ENCODE measurements at places on chromosomes 7 and 10.
A peak's percentile ranks its signal among the peaks of the same experiment; 100 is the strongest.

- H3K27me3 ChIP-seq = peaks cover 11% of the 10 kb centered on the region
- H3K36me3 ChIP-seq = no peaks in the 10 kb centered on the region
- no peak for DNase-seq
- peak within 1 kb of the TSS; percentile 95 for H3K4me3 ChIP-seq
- peak within 1 kb of the TSS; percentile 82 for H3K27ac ChIP-seq
Measured at GRCh38 chr10:91909117-91909677, at the start of gene FGFBP3. Gene FGFBP3 (minus strand): TSS chr10:91909486. CDS start chr10:91908969, 517 bp downstream.

DNA sequence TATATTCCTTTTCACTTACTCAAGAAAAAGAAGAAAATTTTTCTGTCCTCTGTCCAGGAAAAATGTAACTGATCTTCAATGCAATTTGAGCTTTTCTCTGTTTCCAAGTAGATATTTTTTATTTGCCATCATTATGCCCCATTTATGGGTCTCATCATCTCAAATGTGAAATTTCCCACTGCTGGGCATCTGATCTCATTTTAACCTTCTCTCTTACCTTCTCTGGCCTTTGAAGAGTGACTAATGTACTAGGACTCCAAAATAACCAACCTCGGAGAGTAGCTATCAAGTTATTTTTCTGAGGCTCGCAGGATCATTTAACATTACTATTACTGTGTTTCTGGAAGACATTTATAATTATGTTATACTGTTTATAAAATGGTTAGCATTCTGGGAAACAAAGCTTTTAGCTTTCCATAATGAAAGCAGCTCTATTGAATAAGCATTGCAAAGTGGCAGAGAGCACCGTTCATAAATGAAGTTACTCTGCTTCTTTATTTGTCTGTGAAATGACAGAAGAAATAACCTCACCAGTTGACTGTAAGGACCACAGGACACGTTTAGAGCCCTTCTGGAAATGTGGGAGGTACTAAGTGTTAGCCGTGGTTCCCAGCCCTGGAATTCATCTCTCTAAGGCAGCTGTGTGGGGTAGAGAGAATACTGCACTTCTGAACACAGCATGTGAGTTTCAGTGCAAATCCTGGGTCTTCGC is 33.3 kb upstream of the NMT2 start:
- peak overlapping the region; percentile 24 for H3K27ac ChIP-seq
- no peaks in the 10 kb centered on the region for H3K27me3 ChIP-seq
- H3K4me1 ChIP-seq = peaks cover 41% of the 10 kb centered on the region
- H3K4me3 ChIP-seq = no peak overlapping the region

DNA sequence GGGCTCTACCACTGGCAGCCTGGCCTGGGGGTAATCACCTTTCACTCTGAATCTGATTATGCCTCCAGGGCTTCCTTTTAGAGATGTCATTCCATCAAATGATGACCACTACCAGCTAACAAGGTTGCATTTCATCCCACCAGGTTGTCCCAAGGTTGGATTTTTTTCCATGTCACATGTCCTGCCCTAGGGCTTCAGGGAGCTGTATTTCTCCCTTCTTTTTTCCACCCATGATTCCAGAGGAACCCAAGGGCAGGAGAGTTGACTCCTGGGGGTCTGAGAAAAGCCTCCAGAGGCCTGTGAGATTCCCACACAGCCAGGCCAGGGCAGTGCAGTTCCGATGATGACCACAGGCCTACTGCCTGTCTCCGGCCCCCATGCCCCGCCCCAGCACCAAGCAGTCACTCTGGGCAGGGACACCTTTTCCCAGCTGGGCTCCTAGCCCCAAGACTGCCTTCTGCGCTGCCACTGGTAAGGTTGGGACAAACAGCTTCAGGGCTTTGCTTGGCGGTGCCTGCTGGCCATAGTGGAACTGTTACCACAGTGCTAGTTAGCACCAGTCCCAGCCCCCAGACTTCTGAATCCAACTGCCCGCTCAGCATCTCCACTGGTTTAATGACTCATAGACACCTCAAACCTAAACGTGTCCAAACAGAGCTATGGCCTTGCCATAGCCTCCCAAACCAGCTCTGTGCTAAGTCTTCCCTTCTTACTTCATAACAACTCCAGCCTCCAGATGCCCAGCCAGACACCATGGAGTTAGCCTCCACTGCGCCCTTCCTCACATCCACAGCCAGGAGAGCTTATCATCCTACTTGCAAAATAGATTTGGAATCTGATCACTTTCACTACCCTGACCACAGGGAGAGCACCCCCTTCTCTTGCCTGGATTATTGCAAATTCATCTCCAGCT is 133.7 kb downstream of the ARHGAP22 start:
- no peak overlapping the region for H3K27ac ChIP-seq
- no peaks in the 10 kb centered on the region for H3K36me3 ChIP-seq
- H3K27me3 ChIP-seq = peaks cover 13% of the 10 kb centered on the region
- DNase-seq = no peak
- H3K4me1 ChIP-seq = peaks cover 7% of the 10 kb centered on the region

GRCh38 chr7:18499407-18500177 is 4.0 kb downstream of the HDAC9 start:
- no peak overlapping the region for H3K4me3 ChIP-seq
- H3K4me1 ChIP-seq = peaks cover 9% of the 10 kb centered on the region
- no peaks in the 10 kb centered on the region for H3K27me3 ChIP-seq
- no peaks in the 10 kb centered on the region for H3K36me3 ChIP-seq

DNA sequence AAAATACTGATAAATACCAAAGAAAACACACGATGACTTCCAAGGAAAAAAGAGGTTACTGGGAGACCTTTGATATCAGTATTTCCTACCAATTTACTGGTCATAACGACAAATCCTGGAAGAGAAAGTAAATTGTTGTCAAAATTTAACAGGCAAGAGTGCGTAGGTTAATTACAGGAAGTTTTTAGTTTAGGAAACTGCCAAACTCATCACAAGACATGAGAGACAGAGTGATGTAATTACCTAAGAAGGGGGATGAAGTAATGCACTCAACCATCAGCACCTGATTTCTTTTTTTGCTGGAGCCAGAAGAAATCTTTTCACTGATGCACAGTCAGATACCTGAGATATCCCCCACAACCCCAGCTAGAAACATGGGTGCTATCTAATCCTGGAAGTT is 16.8 kb downstream of the MACC1 start:
- H3K27me3 ChIP-seq = no peaks in the 10 kb centered on the region
- H3K4me3 ChIP-seq = no peak overlapping the region
- H3K27ac ChIP-seq = no peak overlapping the region
- H3K4me1 ChIP-seq = no peaks in the 10 kb centered on the region
- DNase-seq = no peak
- no peaks in the 10 kb centered on the region for H3K36me3 ChIP-seq

DNA sequence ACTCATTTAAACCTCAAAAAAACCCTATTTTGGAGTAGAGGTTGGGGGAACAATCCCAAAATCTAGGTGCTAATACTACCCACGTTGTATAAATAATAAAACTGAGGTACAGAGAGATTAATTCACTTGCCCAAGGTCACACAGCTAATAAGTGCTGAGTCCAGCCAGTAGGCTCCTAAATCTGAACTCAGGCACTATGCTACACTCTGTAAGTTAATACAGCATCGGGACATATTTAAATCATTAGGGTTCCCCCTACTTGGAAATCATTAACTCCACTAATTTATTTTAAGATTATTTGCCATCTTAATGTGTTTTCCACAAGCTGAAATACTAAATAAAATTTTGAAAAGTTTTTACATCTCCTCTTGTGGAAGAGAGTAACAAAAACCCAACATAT is 24.2 kb downstream of the PIP4K2A start:
- no peaks in the 10 kb centered on the region for H3K36me3 ChIP-seq
- no peak for DNase-seq
- peak overlapping the region; percentile 95 for H3K27ac ChIP-seq
- peak overlapping the region; percentile 9 for H3K4me3 ChIP-seq
- no peaks in the 10 kb centered on the region for H3K27me3 ChIP-seq

- H3K4me1 ChIP-seq = peaks cover 2% of the 10 kb centered on the region
- no peak for DNase-seq
- no peak overlapping the region for H3K27ac ChIP-seq
- no peaks in the 10 kb centered on the region for H3K36me3 ChIP-seq
- peaks cover 4% of the 10 kb centered on the region for H3K27me3 ChIP-seq
Measured at GRCh38 chr7:32390210-32390609, 100.0 kb downstream of the LSM5 start.

- H3K4me1 ChIP-seq = peaks cover 3% of the 10 kb centered on the region
- H3K4me3 ChIP-seq = no peak overlapping the region
- H3K27ac ChIP-seq = no peak overlapping the region
- DNase-seq = no peak
- H3K27me3 ChIP-seq = no peaks in the 10 kb centered on the region
- no peaks in the 10 kb centered on the region for H3K36me3 ChIP-seq
Measured at GRCh38 chr10:130221456-130222375, 85.5 kb downstream of the GLRX3 start.

DNA sequence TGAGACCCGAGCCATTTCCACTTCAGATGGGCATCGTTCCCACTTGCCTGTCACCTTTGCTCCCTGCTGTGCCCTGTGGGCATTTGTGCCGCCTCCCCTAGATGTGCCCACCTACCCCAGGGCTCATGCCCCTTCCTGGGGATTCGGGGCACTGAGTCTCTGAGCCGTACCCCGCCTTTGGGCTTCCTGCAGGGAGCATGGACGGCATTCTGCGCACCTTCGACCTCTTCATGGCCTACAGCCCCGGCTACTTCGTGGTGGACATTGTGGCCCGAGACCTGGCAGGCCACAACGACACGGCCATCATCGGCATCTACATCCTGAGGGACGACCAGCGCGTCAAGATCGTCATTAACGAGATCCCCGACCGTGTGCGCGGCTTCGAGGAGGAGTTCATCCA is 36.3 kb upstream of the VSIR start:
- H3K27me3 ChIP-seq = no peaks in the 10 kb centered on the region
- H3K36me3 ChIP-seq = peaks cover 4% of the 10 kb centered on the region
- DNase-seq = no peak

DNA sequence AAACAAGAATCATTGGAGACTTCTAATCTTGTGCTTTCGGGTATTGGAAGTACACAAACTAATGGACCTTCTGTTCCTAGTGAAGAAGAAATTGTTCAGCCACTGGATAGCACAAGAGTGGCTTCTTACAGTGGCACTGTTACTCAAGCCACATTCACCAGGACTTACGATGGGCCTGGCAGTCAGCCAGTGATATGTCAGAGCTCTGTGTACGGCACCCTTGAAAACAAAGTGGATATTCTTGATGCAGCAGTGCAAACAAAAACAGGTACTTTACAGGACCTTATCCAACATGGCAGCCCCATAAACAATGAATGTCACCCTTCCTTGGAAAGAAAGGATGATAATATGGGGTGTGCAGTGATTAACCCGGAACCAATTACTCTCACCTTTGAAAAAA is 61.6 kb downstream of the TASOR2 start:
- H3K27me3 ChIP-seq = no peaks in the 10 kb centered on the region
- peaks cover 12% of the 10 kb centered on the region for H3K4me1 ChIP-seq
- H3K36me3 ChIP-seq = peaks cover 8% of the 10 kb centered on the region
- DNase-seq = no peak
- H3K27ac ChIP-seq = no peak overlapping the region

Data from T-helper 17 cell (primary cell).